HuH-7 (cell line): ENCODE measurements at places on chromosomes 12 and 14.
A peak's percentile ranks its signal among the peaks of the same experiment; 100 is the strongest.

- no peak for DNase-seq
These were observed 117.8 kb downstream of the PLXNC1 start for GRCh38 chr12:94265966-94266745.

- no peak for DNase-seq
These were observed 44.7 kb upstream of the NUDT4 start for GRCh38 chr12:93333054-93333453.

- no peak for DNase-seq
These were observed 474.9 kb downstream of the ATP23 start for GRCh38 chr12:58416236-58416635.

- peak; percentile 67 for DNase-seq
These were observed 637 bp downstream of the PTMS start for GRCh38 chr12:6766651-6767349.

DNA sequence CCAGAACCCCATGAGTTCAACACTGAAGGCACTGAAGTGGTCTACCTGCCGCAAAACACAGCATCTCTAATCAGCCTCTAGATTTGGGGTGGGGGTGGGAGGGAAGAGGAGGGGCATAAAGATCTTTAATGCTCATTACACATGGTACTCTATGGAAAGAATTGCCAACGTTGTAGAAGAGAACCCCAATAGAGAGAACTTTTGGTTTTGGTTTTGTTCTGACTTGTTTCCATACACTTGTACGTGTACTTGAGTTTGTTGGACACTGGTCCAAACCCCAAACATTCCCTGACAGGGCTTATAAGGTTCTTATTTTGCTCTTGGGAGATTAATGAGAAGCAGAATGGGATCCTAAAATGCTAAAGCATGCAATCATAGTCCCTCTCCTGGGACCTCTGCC is 31.0 kb downstream of the GNPTAB start:
- no peak for DNase-seq

DNA sequence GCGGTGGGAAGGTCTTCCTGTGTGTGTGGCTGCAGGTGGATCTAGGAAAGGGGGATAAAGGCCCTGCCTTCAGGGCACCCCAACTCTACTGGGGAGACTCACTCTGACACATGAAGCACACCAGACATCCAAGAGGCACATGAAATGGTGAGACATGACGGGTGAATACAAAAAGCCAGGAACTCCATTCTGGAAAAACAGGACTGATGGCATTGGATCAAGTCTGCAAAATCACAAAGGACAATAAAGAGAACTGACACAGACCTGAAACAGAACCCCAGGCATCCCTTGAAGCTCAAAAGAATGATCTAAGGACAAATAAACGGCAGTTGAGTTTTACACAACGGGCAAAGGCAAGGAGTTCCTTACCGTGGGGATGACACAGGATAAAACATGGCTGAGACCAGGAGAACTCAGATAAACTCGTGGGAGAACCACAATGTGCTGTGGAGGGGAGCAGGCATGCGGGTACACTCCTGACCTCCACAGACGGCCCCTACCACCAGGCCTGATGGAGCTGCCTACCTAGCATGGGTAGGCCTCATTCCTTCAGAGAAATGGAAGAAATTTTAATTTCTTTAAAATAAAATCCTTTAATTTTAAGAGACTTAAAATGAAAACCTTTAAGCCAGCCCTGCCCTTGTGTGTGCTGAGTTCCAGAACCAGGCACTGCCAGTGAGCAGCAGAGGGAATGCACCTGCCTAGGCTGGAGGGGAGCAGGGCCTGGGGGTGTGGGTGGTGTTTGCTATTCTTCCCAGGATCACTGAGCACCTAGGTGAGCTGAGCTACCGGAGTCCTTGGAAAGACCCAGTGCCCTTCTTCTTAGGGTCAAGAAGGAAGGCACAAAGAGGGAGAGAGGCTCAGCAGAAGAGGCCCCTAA is 100.1 kb downstream of the SINHCAF start:
- DNase-seq = no peak

GRCh38 chr12:103308396-103308795 is 187.4 kb downstream of the C12orf42 start:
- DNase-seq = no peak
